ENCODE measurements at places on chromosomes 1 and 21. TPM values are rescaled to one million over a fixed set of nuclear protein-coding genes. Genes with fewer than 3 reads are reported as not detected.

AMY1C gene
- 1.4 TPM for total RNA-seq

CD1E gene
- total RNA-seq: not detected

KRTAP10-5 gene
- total RNA-seq: not detected

KRTAP19-3 gene
- total RNA-seq: not detected

BLACAT1 gene
- total RNA-seq: 1.3 TPM

UBAP2L gene
- 58.8 TPM for total RNA-seq

ZNF670 gene
- 3.1 TPM for total RNA-seq

OVAAL gene
- not detected for total RNA-seq

Data from airway epithelial cell (primary cell).